ENCODE measurements at places on chromosomes 5 and 9.

GRCh38 chr5:5423586-5423985 is 1.1 kb downstream of the ICE1 start:
- no peak for DNase-seq

DNA sequence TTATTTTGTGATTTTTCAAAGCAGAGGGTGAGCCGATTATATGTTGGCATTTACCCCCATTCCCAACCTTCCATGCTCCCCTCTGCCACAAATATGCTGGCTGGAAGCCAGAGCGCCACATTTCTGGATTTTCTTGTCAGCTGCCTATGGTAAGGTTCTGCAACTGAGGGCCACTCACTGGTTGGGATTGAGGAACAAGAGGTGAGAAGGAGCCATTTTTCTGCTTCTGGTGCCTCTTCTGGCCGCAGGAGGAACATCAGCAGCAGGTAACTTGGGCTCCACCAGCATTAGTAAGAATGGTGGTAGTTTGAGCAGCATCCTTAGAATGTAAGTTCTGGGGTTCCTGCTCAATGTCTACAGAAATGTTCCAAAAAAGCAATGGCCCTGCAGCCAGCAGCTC is 159.5 kb upstream of the MAST4 start:
- no peak for DNase-seq

DNA sequence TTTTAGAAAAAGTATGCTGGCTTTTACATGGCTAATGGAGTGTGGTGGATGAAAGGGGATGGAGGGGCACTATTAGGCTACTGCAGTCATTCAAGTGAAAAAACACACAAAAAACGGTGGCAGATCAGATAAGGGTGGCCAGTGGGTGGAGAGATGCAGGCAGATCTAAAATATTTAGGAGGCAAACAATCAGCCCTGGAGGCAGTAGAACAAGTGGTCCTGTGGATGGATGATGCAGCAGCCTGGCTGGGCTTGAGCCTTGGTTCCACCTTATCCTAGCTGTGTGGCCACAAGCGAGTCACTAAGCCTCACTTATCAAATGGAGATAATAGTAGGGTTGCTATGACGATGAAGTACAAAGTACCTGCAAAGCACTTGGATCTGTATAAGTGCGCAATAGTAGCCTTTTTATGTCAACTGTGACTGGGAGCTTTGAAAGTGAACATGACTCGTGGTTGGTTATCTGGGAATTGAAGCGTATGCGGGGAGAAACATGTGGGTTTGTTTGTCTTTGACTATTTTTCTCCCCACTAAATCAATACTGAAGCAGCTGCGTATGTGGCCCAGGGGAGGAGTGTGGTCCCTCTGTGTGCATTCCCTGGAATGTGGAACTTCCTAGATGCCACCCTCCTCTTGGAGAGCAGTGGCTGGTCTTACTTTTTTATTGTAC is 20.2 kb downstream of the NSG2 start:
- DNase-seq, result no peak

DNA sequence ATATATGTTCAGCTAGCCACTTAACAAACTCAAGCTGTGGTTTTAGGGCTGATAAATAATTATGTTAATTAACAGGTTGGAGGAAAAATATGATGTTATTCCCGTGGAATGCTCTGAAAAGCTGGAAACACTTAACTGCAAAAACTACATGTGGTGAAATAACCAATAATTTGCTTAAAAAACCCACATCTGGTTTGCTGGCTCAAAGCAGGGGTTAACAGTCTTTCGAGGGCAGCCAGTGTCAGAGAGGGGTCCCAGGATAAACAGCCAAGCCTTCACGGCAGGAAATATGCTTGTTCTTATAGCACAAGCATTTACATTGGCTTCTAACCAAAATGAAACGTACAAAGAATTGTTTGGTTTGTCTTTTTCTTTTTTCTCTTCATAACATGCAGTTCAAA is 254.0 kb upstream of the GAS1 start:
- no peak for DNase-seq

Data from spleen (tissue), 13 donors.